ENCODE measurements at places on chromosomes 4 and X. TPM values are rescaled to one million over a fixed set of nuclear protein-coding genes. Genes with fewer than 3 reads are reported as not detected.

The SPANXN4 gene
- total RNA-seq = not detected

The ATP10D gene
- 88.4 TPM for total RNA-seq

The HDAC8 gene
- total RNA-seq = 27.1 TPM

The MTMR1 gene
- 17.5 TPM for total RNA-seq

The DUSP21 gene
- total RNA-seq = not detected

The HGFAC gene
- 0.21 TPM for total RNA-seq

The RS1 gene
- total RNA-seq = not detected

The TMSB15A gene
- not detected for total RNA-seq

The PDE6B gene
- 3.2 TPM for total RNA-seq

The SPANXD gene
- not detected for total RNA-seq

The DCLK2 gene
- total RNA-seq = not detected

The TCP11X2 gene
- total RNA-seq = not detected

The BMPR1B gene
- total RNA-seq = 1.7 TPM

The CITED1 gene
- total RNA-seq = not detected

The CHRDL1 gene
- total RNA-seq = not detected

The GLRA2 gene
- total RNA-seq = not detected

DNA sequence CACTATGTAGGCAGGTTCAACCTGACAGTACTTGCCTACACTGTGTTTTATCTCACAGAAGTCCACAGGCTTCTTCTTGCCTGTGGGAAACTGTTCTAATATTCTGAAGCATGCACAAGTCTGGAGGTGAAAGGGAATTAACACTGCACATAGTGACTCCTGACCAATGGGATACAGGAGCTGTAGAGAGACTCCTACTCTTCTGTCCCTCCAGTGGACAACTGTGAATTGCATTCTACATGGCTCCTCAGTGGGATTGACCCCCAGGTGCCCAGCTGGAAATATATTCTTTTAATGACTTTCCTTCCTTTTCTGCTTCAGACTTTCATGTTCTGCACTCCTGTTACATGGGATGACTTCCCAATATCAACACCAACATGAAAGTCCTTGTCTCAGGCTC is 8.2 kb upstream of the YIPF6 start:
- DNase-seq = peak; percentile 30

GRCh38 chr4:30757357-30757756 is 37.2 kb downstream of the PCDH7 start:
- peak; percentile 95 for DNase-seq

DNA sequence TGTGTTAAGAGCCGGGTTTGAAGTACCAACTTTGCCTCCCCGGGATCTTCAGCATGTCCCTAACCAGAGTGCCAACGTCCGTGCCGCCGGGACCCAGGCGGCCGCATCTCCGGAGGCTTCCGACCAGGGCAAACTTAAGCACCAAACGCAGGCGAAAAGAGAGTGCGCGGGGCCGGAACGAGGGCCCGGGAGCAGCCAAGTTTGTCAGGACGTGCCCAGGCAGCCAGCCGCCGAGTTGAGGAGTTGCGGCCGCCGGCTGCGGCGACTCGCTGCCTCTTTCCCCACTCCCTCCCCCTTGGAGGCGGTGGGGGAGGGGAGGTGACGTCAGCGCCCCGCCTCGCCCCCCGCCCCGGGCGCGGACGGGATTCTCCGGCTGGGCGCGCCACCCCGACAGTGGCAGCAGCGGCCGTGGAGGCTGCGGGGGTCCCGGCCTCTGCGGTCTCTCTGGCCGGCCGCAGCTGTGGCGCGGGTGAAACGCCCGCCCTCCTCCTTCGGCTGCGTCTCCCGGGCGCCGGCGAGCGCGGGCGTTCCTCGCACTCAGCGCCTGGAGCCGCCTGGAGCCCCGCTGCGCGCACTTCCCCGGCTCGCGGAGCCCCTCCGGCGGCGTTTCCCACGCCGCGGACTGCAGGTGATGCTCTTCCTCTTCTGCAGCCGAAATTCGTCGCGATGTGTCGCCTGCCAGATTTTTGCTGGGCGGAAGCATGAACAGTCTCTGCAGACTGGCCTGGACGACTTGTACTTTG is 2.9 kb upstream of the FAT1 start:
- DNase-seq = peak; percentile 89

GRCh38 chr4:102244878-102245535 is 100.3 kb downstream of the SLC39A8 start:
- no peak for DNase-seq

DNA sequence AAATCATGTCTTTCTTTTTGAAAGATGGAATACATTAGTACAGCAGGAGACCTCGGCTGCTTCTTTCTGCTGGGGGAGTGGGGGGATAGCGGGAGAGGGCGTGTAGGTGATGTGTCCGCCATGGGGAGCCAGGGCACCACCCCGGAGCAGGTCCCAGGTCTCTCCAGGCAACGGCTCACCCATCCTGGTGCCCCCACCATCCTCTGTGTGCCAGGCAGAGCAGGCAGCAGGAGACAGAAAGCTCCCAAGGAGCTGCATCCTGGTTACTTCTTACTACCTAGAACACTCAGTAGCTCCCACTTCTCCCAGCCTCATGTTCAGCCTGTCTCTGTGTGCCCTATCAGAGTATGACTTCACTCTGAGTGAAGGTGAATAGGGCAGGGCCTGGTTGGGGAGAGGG is 23.6 kb downstream of the TNIP2 start:
- no peak for DNase-seq

DNA sequence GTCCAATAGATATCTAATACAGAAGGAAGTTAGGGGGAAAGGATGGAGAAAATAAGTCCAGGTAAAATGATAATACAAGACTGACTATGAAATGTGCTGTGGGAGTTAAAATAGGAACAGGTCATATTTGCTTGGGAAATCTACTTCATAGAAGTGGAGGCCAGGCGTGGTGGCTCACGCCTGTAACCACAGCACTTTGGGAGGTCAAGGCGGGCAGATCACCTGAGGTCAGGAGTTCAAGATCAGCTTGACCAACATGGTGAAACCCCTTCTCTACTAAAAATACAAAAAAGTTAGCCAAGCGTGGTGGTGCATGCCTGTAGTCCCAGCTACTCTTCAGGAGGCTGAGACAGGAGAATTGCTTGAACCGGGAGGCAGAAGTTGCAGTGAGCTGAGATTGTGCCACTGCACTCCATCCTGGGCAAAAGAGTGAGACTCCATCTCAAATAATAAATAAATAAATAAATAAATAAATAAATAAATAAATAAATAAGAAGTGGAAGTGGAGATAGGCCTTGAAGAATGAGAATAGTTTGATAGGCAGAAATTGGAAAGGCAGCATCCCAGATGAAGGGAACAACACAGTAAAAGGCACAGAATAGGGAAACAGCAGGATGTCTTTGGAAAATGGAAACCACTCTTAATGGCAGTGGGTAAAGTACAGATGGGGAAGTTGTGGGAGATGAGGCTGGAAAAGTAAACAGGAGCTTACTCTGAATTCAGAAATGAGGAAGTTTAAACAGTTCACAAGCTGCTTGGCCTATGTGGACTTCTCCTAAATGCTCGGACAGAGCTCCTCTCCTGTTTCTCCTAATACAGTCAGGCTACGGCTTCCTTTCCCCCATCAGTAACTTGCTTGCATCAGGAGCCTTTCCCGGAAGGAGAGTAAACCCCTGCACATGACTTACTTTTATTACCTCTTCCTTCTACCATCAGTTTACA is 15.1 kb upstream of the GK start:
- no peak for DNase-seq

DNA sequence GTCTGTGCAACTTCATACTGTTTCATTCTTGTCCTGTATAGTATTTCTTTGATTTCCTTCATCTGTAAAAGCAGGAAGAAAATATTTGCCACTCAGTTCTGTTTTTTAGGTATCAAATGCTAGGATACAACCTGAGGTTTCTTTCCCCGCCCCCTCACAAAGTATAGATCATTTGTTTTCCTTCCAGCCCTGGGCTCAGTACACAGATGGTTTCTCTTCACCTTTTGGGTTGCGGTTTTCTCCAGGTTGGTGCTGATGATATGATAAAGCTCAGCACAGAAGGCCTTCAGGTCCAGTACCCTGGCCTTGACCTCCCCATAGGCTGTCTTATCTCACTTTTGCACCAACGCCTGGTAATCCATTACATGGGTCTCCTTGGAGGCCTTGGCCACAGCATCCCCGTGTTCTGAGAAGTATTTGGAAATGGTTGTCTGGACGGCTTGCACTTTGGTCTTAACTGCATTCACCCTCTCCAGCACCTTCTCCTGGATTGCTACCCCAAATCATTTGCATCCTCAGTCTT is 35.2 kb downstream of the PTTG2 start:
- no peak for DNase-seq

- DNase-seq = no peak
Observed at GRCh38 chr4:5798462-5798861, 87.5 kb downstream of the EVC start.

DNA sequence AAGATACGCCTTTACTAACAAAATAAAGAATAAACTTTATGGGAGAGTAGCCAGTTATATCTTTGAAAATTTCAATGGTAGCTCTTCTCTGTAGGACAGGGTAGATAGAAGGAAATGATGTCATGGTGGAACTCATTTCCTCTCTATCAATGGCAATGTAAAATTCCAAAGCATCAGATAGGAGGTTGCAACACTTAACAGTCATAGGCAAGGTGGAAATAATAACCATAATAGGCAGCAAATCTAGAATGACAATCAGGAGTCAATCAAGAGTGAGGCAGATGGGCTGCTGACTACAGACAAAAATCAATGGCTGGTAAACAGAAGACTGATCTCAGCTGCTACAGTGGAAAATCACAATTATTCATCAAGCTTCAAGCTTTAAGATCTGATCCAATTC is 53.9 kb upstream of the TET2 start:
- no peak for DNase-seq

GRCh38 chr4:16001484-16001858 is 38.5 kb upstream of the FGFBP2 start:
- peak; percentile 56 for DNase-seq

GRCh38 chrX:13646154-13646549 is 6.8 kb upstream of the TCEANC start:
- peak; percentile 53 for DNase-seq

DNA sequence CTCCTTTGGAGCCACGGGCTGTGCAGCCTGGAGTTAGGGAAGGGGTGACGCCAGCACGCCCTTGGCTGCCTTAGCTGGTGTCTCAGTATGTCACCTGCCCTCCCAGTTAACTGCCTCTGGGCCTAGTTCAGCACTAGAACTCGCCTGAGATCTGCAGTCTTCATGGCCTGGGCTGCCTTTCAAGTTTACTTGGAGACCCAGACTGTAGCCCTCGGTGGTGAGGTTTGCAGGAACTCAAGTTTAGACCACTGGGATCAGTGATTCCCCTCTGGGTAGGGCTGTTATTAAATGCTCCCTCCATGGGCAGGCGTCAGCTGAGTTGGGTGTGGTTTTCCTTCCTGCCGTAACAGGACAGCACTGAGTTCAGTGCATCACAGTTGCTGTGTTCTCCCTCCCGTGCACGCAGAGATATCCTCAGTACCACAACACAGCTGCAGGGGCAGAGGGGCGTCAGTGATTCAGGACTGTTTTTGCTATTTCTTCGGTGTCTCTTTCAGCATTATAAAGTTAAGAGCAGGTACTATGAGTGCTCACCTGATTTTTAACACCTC is 30.5 kb downstream of the PLAC8 start:
- no peak for DNase-seq

DNA sequence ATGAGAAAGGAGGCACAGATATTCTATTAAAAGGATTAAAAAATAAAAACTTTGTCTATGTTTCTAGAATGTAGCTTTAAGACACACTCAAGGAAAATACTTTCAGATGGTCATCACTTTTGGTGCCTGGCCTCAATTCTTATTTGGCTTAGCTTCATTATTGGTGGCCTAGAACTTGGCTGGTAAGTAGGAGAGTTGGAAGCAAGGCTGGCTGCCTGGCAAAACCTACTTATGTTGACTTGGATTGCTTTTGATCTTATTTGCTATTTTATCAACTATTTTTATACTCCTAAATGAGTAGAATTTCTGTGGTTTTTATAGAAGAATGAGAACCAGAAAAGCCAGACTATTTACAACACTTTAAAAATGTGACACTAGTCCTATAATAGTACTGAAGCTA is 35.3 kb upstream of the JADE3 start:
- DNase-seq = no peak

GRCh38 chr4:111506706-111507105 is 638.5 kb upstream of the FAM241A start:
- no peak for DNase-seq

DNA sequence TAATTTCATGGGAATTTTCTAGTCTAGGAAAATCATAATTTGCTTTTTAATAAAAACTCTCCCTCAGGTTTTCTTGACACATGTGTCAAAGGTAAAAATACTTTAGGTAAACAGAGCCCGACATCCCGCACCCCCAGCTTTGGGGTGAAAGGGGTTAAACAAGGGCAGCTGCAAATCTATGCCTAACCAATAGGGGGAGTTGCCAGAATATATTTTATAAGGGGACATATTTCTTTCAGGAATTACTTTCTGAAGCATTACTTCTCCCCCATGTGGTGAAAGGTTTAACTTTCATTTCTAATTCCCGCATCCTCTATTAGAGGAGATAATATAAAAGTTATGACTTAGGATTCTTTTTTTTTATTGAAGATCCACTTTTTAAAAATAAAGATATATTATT is 53.9 kb upstream of the HEPH start:
- DNase-seq = peak; percentile 6

GRCh38 chrX:153769158-153769864 is 5.3 kb downstream of the PLXNB3 start:
- no peak for DNase-seq

GRCh38 chr4:98929341-98930267 is 671 bp upstream of the EIF4E start:
- peak; percentile 99 for DNase-seq

GRCh38 chr4:86508436-86508835 is 85.7 kb upstream of the PTPN13 start:
- no peak for DNase-seq

DNA sequence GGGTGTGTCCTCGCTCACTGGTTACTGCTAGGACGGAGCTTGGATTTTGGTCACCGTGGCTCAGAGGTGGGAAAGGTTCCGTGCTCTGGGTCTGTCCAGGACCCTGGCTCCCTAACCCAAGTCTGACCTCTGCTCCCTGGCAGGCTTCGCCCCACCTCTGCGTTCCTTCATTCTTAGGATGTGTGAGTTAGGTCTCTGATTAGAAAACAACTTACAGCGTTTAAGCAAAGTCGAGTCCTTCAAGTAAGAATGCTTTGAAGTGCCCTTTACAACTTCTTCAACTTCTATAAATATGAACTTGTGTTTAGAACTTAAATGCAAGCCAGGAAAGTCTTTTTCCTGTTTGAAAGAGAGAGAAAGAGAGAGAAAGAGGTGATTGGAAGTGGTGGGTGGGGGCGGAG is 891 bp downstream of the TLR2 start:
- DNase-seq = no peak

- no peak for DNase-seq
Observed at GRCh38 chr4:22720091-22720490, 27.4 kb downstream of the GBA3 start.

GRCh38 chr4:8105306-8106100 is 53.1 kb downstream of the ABLIM2 start:
- no peak for DNase-seq

GRCh38 chrX:132518401-132518800 is 29.6 kb upstream of the MBNL3 start:
- DNase-seq = no peak

Measured in mammary epithelial cell (primary cell).